ENCODE measurements at places on chromosomes 3 and 15. TPM values are rescaled to one million over a fixed set of nuclear protein-coding genes. Genes with fewer than 3 reads are reported as not detected.

- DNase-seq = no peak
Observed at GRCh38 chr15:48811325-48811958, 573 bp upstream of the CEP152 start.

SH2D7 gene
- total RNA-seq = not detected

PLA2G4E gene
- total RNA-seq = 33.8 TPM

DNA sequence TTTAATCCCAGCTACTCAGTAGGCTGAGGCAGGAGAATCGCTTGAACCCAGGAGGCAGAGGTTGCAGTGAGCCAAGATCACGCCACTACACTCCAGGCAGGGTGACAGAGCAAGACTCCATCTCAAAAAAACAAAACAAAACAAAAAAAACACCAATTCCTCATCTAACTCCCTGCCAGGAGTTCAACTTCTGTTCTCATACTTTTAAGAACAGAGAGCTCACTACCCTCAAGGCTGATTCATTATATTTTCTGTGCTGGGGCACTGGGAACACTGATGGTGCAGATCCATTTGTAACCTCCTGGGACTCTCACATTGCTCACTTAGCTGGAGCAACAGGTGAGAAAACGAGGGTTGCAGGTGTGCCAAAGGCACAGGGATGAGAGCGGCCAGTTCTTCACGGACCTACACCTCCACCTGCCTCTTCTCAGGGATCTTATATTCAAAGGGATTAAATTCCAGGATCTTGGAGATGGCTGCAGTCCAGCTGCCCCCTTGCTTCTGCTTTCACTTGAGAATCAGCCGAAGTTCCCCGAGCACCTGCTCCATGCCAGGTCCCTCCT is 12.3 kb upstream of the CSK start:
- DNase-seq = no peak

GABRB3 gene
- 1.8 TPM for total RNA-seq

SOX2 gene
- 1.9 TPM for total RNA-seq

- peak; percentile 17 for DNase-seq
Observed at GRCh38 chr3:192802957-192803899, 75.9 kb upstream of the FGF12 start.

NECTIN3 gene
- 13.7 TPM for total RNA-seq

NR2E3 gene
- 0.79 TPM for total RNA-seq

ARHGEF26 gene
- 13.8 TPM for total RNA-seq

DNA sequence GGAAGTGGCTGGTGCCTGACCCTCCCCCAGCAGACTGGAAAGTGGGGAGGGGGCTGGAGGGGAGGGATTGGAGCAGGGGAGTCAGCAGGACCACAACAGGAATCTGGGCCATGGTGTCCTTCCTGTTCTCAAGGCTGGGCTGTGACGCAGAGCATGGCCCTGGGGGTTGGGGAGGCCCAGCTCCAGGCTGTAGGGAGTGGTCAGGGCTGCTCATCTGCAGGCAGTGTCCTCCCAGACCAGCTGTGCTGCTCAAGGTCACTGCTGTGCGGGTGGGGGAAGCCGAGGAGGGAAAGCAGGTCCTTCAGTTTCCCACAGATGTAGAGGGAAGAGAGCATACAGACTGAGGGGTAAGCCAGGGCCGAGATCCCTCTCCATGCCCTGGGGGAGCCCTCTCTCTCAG is 40.7 kb downstream of the CYP11A1 start:
- DNase-seq = peak; percentile 19

DNA sequence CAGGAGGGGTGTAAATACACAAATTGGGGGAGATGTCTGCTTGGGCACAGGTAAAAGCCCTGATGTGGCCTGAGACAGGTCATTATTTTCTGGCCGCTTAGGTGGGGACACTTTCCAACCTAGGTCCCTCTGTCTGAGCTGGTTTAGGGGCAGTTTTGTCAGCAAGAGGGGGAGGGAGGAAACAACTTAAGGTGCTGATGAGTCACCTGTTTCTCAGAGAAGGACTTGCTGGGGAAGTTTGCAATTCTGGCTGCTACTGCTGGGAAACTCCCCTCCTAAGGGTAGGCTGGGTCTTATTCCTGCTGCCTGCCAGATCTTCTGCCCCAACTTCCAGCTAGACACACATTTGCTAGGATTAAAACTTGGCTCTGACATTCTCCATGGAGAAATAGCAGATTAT is 4.8 kb upstream of the RHOV start:
- DNase-seq = no peak

DNA sequence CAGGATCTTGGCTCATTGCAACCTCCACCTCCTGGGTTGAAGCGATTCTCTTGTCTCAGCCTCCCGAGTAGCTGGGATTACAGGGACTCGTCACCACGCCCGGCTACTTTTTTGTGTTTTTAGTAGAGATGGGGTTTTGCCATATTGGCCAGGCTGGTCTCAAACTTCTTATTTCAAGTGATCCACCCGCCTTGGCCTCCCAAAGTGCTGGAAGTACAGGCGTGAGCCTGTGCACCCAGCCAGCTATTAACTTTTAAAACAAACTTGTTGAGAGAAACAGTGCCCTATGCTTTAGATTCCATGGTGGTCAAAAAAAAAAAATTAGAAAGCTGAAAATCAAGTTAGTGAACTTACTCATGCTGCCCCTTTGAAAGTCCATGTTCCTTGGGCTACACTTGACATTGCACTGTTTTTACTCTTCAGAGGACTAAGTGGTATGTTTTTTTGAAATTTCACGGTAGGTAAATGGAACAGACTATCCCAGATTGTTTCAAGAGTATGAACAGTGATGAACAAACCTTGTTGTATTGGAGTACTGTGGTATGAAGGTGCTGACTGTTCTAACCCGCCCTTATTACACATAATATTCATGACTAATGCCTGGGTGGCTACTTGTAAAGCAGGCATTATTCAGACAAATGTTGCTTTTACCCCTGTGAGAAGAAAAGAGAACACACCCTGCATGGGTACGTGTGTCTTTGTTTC is 206.9 kb downstream of the KLHL25 start:
- DNase-seq = no peak

CELF6 gene
- total RNA-seq = 1.3 TPM

EFCAB12 gene
- total RNA-seq = 0.10 TPM

- no peak for DNase-seq
Observed at GRCh38 chr3:156614642-156615511, 59.5 kb upstream of the TIPARP start.

IL12A gene
- total RNA-seq = 0.30 TPM

GRCh38 chr15:78207641-78208340 is 26.6 kb downstream of the ACSBG1 start:
- no peak for DNase-seq

ARNT2 gene
- 2.8 TPM for total RNA-seq

DNA sequence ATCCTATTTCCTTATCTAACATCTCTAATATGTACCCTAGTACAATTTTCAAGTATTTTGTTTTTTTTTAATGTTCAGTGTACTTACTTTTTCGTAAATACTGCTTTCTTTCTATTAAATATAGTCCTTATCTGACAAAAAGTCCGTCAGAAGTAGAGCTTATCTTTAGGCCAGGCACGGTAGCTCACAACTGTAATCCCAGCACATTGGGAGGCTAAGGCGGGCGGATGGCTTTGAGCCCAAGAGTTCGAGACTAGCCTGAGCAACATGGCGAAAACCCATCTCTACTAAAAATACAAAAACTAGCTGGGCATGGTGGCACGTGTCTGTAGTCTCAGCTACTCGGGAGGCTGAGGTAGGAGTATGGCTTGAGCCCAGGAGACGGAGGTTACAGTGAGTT is 41.1 kb downstream of the USP3 start:
- no peak for DNase-seq

ALPK3 gene
- 7.5 TPM for total RNA-seq

- peak; percentile 61 for DNase-seq
Observed at GRCh38 chr3:142120707-142121106, 28.6 kb downstream of the TFDP2 start.

DNA sequence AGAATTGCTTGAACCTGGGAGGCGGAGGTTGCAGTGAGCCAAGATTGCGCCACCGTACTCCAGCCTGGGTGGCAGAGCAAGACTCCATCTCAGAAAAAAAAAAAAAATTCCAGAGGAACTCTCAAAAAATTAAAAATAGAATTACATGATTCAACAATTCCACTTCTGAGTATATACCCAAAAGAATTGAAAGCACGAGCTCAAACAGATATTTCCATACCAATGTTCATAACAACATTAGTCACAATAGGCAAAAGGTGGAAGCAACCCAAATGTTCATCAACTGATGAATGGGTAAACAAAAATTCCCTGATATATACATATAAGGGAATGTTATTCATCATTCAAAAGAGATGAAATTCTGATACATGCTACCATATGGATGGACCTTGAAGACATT is 16.9 kb upstream of the MORF4L1 start:
- no peak for DNase-seq

DNA sequence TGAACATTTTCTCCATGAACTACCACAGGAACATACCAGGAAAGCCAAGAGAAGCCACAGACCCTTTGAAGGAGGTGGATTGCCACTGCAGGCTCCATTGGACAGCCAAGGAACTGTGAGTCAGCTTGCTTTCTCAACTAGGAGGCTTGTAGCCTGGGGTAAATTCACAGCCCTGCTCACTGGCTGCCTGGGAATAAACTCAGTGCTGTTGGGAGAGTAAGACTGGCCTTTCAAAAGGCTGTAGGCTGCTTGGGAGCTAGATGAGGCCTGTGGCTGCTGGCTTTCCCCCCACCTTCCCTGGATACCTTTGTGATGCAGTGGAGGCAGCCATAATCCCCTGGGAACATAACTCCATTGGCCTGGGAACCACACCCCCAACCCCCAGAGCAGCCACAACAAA is 223.5 kb upstream of the RBMS3 start:
- DNase-seq = no peak

PRSS50 gene
- total RNA-seq = 0.89 TPM

DNA sequence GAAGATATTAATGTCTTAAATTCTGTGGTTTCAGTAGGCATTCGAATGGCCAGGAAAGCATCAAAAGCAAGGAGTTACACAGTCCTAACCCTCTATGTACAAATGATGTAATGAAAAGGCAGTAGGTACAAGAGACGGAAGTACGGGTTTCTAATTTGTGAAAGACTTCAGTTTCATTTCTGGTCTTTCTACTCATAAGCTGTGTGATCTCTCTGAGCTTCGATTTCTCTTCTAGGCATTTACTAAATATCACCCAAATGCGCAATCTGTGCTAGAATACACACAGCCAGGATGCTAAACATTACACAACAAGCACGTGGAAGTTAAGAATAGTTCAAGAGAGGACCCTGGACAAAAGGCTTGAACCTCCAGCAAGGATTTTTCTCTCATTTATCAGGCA is 17.9 kb upstream of the STIMATE start:
- no peak for DNase-seq

KLHL6 gene
- total RNA-seq = 3.1 TPM

Measured in skin of body (tissue), 3 donors.